Stimulated activated CD8-positive, alpha-beta memory T cell treated with anti-CD3 and anti-CD28 coated beads, Interleukin-7, amount 100 ng/mL, for 1 hour (primary cell): ENCODE measurements at places on chromosomes 4 and X.

DNA sequence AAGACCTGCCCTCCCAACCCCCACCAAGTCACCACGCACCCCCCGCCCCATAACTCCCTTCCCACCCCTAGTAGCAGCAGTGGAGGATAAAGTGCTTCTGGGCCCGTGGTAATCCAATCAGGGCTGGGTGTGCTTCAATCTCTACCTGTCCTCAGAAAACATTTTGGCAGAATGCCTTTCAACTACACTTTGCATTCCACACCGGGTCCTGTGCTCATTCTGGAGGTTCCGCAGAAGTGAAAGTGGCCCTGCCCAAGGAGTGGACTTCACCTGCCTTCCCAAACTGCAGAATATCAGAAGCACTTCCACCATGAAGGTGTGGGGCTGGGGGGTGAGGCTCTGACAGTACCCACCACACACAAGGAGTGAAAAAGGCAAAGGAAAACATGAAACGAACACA, 322.3 kb downstream of the DHX15 start:
- no peak for DNase-seq

DNA sequence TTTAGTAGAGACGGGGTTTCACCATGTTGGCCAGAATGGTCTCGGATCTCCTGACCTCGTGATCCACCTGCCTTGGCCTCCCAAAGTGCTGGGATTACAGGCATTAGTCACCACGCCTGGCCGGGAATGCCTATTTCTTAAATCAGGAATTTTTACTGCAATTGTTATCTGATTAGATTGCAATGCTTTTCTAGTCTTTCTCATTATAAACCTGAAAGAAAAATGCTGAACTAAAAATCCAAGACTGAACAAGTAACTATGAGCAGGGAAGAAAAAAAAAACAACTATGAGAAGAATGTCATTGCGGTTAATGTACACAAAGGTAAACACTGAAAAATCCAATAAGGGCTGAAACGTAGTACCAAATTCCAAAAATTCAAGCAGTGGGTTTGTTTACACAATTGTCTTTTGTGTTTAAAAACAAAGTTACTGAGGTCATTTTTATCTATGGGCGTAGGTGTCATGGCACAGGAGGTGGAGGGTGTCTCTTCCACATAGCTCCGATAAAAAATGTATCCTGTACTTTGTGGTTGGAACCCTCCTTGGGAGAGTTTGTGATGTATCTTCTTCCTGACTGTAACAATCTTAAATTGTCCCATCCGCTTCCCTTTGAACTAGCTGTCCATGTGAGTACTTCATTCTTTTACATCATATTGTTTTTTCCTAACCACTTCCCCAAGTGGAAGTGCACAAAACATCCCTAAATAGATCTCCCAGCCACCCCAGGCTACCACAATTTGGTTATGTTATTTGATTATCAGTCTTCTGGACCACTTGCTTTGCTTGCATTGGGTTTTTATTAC, 11.1 kb upstream of the TMEM156 start:
- no peak for DNase-seq

DNA sequence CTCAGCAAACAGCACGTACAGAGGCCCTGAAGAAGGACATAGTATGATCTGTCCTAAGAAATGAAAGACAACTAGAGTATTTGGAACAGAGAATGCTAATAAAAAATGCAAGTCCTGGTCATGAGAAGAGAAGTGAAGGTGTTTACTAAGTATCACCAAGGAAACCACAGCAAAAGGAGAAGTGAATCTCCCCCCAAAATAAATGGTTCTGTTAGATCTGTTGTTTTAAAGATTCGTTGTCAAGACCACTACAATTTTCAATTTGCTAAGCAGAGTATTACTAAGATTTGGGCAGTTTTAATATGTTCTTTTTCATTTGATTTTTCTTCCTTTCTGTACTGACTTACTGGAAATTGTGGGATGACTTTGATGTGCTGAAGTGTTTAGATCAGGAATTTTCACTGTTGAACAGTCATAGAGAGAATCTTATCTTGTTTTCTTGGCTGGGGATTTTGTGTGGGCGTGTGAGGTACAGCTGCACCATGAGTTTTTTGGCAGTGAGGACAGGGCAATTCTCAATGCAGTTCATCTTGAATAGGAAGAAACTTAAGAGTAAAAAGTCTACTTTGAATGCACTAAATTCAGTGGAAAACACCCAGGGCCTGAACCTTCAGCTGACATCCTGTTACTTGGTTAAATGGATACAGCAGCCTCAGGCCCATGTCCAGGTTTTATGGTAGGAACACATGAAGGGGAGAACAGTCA, 132.2 kb downstream of the STIM2 start:
- no peak for DNase-seq

GRCh38 chr4:25160714-25161592, 704 bp upstream of the SEPSECS start:
- no peak for DNase-seq

DNA sequence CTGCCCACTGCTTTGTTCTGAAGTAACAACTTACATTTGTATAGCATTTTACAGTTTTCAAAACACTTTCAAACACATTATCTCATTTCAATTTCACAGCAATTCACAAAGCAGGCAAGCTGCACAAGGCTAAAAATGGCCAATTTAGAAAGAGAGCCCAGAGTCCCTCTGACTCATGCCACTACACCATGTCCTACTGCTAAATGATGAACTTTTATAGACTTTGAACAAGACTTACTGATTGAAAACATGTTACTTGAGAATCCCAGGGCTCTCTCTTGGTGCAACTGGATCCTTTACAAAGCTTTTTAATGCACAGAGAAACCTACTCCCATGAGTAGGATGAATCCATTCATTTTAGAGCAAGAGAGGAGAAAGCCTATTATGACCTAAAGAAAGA, 5.8 kb upstream of the G3BP2 start:
- DNase-seq: no peak

- DNase-seq: no peak
Measured at GRCh38 chr4:68271851-68272357, 26.4 kb upstream of the TMPRSS11B start.

GRCh38 chr4:40299811-40300292, 35.3 kb upstream of the CHRNA9 start:
- DNase-seq: no peak

- no peak for DNase-seq
Measured at GRCh38 chrX:3066555-3066954, 25.3 kb downstream of the ARSF start.

DNA sequence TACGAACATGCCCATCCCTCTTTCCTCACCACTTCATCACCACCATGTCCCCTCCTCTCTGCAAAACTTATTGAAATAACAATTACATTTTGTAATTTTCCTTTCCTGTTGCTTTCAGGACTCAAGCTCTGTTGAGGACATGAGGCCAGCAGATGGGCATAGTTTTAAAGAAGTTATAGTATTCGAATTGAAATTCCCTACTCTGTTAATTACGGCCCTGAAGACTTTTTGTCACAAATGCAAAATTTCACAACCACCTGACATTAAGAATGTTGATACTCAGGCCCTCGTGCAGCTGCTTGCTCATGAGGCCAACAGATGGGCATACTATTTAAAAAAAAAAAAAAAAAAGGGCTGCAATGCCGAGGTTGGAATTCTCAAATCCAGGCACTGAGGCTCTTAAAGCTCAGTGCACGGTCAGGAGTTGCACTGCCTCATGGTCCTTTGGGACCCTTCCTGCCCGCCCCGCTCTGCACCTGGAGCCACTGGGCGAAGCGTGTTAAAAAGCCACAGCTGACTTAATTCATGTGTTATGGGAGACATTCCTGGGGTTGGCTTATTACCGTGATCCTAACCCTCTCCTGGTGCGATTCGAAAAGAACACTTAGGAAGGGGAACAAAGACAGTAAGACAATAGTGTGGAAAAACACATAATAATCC, 34.2 kb upstream of the FAT1 start:
- DNase-seq: no peak

DNA sequence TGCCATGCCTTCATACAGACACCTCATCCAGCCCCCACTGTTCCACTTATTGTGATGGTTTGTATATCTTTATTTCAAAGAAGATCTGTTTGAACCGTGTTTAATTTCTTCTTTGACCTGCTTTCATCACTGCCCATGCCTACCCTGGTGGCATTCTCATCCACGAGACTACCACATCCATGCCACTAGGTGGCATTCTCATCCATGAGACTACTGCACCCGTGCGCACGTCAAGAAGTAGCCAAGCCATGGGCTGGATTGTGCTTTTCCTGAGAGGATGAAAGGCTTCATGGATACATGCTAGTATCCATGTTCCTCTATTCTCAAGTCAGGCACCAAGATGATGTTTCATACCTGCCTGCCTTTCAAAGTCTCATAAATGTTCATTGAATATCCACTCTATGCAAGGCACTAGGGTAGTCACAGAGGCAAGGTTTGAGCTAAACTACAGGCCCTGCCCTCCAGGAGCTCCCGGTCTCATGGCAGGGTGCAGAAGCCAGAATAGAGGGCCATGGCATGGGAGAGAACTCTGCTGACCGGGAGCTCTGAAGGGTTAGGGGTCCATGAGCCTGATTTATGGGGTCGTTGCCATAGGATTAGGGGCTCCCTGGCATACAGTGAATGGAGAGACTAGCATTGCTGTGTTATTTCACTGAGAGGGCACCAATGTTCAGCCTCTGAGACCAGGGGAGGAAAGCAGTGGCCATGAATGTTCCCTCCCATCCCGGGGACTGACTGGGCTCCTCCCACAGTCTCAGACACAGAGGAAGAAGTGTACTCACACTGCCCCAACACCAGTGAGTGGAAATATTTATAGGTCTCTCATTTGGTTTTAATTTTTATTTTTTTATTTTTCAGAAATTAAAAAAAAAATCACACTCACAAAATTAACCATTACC, 24.8 kb upstream of the EOLA2 start:
- DNase-seq: no peak

DNA sequence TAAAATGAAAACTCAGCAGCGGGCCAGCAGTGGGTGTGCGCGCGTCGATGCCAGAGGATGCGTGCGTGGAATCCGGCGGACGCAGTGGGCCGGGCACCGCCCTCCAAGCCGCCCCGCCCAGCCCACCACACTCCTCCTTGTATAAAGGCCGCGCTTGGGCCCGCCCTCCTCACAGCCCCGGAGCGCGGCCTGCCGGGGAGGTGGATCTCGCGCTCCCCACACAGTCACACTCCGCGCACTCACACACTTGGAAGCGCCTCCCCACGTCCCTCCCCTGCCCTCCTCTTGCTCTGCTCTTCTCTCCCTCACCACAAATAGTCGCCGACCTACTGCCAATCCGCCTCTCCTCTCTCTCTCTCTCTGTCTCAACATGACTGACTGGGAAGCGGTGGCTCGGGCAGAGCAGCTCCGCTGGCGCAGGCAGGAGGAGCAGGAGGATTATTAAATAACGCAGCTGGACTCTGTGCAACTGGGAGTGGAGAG, at the start of gene CCSER1:
TSS of gene CCSER1 (plus strand) at position 172 of the 483 bp plus-strand sequence.
- DNase-seq: no peak

DNA sequence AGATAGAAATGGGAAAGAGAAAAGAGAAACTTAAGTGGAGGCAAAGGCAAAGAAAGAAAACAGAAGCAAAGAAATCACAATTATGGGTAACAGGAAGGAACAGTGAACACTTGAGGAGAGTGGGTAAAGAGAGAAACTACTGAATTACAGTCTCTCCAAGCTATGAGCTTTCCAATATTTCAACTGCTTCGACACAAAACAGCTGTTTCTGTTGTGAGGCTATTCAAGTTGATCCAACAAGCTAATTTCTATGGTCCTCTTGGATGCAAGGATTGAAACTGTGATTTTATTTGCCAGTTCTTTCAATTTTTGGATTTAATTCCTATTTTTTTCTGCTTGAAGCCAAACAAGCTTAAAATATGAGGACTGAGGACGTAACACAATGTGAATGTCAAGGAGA, 80.5 kb upstream of the ADGRA3 start:
- no peak for DNase-seq

GRCh38 chrX:9131066-9131465, 97.1 kb upstream of the FAM9B start:
- no peak for DNase-seq

GRCh38 chrX:151543706-151544105, 19.8 kb upstream of the PASD1 start:
- DNase-seq: no peak
